HFFc6 (cell line): ENCODE measurements at places on chromosomes 2 and 18.
A peak's percentile ranks its signal among the peaks of the same experiment; 100 is the strongest.

GRCh38 chr2:20190876-20191713 lies 33.8 kb downstream of the SDC1 start:
- DNase-seq = no peak
- H3K27me3 ChIP-seq = peaks cover under 1% of the 10 kb centered on the region
- H3K36me3 ChIP-seq = no peaks in the 10 kb centered on the region
- H3K27ac ChIP-seq = no peak overlapping the region
- no peak overlapping the region for H3K4me3 ChIP-seq
- H3K4me1 ChIP-seq = peaks cover 21% of the 10 kb centered on the region

- DNase-seq = no peak
- H3K4me1 ChIP-seq = no peaks in the 10 kb centered on the region
- no peak overlapping the region for H3K4me3 ChIP-seq
- H3K27me3 ChIP-seq = peaks cover 3% of the 10 kb centered on the region; the same call in 1 of the 2 replicates
- no peaks in the 10 kb centered on the region for H3K36me3 ChIP-seq
Measured at GRCh38 chr18:26763446-26764110, 101.9 kb downstream of the AQP4 start.

- no peak overlapping the region for H3K27ac ChIP-seq
- DNase-seq = no peak
- H3K36me3 ChIP-seq = peaks cover 4% of the 10 kb centered on the region; the same call in 1 of the 2 replicates
- H3K27me3 ChIP-seq = no peaks in the 10 kb centered on the region
- no peak overlapping the region for H3K4me3 ChIP-seq
- H3K4me1 ChIP-seq = no peaks in the 10 kb centered on the region
Measured at GRCh38 chr2:60459851-60460250, 93.6 kb downstream of the BCL11A start.

GRCh38 chr2:195442458-195443175 lies 214.4 kb upstream of the SLC39A10 start:
- no peak overlapping the region for H3K4me3 ChIP-seq
- H3K27ac ChIP-seq = no peak overlapping the region
- no peak for DNase-seq

GRCh38 chr2:190467575-190468083 lies 59.5 kb downstream of the MFSD6 start:
- peaks cover 46% of the 10 kb centered on the region for H3K4me1 ChIP-seq
- H3K27ac ChIP-seq = peak overlapping the region; percentile 71
- H3K27me3 ChIP-seq = peaks cover 2% of the 10 kb centered on the region; the same call in 1 of the 2 replicates
- H3K36me3 ChIP-seq = no peaks in the 10 kb centered on the region; the same call in 1 of the 2 replicates

DNA sequence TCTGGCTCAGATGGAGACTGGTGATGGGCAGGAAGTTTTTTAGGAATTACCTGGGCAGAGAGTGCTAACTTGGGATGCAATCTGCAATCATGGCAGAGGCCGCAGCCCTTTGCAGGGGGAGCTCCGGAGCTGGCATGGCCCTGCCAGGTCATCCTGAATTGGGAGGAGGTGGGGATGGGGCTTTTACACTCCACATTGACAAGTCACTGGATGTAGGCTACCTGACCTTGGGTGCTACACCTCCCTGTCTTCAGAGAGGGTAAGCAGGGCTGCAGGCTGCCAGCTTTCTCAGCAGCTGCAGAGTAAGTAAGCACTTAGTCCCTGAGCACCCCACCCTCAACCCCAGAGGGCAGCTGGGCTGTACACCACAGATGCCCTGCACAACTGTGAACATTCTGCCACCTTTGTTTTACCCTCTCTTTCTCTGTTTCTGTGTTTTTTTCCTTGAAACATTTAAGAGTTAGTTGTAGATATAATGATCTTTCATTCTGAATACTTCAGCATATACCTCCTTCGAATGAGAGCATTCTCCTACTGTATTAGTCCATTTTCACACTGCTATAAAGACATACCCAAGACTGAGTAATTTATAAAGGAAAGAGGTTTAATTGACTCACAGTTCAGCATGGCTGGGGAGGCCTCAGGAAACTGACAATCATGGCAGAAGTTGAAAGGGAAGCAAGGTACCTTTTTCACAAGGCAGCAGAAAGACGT lies 6.8 kb upstream of the HS1BP3 start:
- H3K4me1 ChIP-seq = peaks cover 11% of the 10 kb centered on the region
- peaks cover 41% of the 10 kb centered on the region for H3K27me3 ChIP-seq
- no peaks in the 10 kb centered on the region for H3K36me3 ChIP-seq
- DNase-seq = no peak
- no peak overlapping the region for H3K27ac ChIP-seq
